T-helper 1 cell (primary cell): ENCODE measurements at places on chromosomes 12 and 14.

DNA sequence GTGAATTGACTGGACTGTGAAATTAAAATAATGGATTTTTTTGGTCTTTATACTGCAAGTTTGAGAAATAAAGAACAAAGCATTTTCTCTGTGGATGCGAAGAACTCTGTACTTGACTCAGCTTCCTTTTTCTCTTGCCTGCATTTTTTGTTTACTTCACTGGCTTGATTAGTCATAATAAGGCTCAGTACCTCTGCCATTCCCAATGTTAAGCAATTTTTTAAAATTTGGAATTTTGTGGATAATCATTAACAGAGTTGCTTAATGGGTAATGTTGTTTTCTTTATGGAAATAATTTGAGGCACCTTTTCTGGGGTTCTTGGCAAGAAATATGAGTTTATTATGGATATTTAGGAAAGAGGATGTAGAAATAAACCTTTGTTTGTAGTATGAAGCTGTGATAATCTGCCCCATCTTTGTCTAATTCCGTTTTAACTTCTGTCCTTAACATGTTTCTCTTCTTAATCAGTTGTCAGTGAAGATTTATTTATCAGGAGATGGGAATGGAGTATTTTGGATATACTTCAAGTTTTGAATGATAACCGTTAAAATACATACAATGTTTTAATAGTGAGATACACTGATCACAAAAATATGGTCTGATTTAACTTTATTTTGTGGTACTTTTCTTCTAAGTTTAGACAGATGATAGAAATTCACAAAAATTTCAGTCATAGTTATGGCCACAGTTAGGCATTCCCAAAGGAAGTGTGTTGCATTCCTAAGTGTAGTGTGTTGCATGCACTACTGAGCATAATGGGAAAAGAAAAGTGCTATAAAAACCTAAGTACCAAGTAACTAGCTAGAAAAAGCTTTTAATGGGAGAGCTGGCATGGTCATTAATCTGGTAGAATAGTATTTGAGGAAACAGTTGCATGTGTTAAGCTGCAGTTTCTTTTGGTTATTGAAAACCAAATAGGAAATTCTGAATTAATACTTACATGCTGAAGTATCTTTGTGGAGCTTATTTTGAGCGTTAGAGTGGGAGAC, 27.7 kb downstream of the WNK1 start:
- no peak for DNase-seq

DNA sequence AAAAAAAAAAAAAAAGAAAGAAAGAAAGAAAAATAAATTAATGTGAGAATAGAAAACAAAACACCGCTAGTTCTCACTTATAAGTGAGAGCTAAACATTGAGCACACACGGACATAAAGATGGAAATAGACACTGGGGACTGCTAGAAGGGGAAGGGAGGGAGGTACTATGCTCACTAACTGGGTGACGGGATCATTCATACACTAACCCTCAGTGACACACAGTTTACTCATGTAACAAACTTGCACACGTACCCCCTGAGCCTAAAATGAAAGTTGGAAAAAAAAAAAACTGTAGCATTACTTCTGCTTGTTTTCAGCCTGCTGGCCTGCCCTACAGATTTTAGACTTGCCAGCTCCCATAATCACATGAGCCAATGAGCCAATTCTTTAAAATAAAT, 10.5 kb upstream of the PRMT5 start:
- no peak for DNase-seq

GRCh38 chr12:2244013-2244861, 191.4 kb downstream of the CACNA1C start:
- no peak for DNase-seq

GRCh38 chr12:31006416-31007152, 67.1 kb upstream of the DDX11 start:
- DNase-seq = no peak

DNA sequence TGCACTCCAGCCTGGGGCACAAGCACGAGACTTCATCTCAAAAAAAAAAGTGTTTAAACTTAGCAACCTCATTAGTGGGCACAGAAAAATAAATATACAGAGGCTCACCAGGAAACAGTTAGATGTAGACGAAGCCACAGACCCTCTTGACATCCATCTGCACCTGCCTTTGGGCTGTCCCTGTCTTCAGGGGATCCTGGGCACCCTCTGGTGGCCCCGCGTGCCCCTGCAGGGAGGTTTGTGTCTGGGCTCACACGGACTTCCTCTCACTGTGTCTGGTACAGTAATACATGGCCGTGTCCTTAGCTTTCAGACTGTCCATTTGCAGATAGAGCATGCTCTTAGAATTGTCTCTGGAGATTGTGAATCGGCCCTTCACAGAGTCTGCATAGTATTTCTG, 916.5 kb downstream of the TMEM121 start:
- DNase-seq = peak; percentile 23

- DNase-seq = no peak
These were observed 655 bp upstream of the PLEKHG3 start for GRCh38 chr14:64703395-64704142.

DNA sequence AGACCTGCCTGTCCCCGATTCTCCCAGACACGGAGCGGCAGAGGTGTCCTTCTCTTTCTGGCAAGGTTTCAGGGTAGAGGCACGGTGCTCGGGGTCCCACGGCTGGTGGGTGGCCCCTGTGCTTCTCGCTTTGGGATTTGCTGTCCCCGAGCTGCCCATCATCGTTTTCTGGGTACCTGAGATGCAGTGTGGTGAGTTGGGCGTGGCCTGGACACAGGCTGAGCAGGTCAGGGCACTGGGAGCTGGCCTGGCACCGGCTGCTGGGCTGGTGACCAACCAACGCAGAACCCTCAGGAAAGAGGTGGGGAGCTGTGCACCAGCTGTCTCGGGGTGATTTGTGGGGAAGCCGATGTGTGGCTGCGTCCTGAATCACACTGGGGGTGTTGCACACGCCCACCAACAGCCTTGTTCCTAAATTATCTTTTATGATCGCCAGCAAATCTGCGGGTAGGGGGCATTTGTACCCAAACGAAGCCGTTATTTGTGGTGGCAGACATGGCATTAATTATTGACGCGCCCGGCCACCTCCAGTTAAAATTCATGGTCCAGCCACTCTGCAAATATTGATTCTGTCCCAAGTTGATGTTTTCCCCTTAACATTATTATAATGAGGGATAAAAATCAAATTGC, 61.0 kb downstream of the KIF26A start:
- no peak for DNase-seq

GRCh38 chr12:92489781-92490180, 213.0 kb upstream of the PLEKHG7 start:
- DNase-seq = no peak

DNA sequence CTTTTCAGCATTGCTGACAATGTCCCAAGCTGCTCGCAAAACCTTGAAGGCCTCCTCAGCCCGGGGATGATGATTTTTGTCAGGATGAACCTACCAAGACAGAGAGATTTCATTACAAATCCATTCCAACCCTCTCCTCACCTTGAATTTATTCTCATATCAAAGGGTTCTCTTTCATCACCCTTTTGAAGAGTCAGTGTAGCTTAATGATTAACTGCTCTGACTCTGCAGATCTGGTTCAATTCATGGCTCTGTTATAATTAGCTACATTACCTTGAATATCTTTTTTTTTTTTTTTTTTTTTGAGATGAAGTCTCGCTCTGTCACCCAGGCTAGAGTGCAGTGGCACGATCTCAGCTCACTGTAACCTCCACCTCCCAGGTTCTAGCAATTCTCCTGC, 5.6 kb downstream of the ORMDL2 start:
- DNase-seq = no peak

DNA sequence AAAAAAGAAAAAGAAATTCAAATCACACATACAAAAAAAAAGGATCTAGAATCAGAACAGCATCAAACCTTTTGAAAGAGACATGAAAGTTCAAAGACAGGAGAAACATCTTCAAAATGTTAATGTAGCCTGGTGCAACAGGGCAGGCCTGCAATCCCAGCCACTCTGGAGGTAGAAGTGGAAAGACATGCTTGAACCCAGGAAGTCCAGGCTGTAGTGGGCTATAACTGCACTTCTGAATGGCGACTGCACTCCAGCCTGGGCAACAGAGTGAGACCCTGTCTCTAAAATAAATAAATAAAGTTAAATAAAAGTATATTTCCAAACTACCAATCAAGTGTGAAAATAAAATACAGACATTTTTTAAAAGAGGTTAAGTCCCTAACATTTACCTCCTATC, 18.7 kb upstream of the AP4S1 start:
- no peak for DNase-seq

DNA sequence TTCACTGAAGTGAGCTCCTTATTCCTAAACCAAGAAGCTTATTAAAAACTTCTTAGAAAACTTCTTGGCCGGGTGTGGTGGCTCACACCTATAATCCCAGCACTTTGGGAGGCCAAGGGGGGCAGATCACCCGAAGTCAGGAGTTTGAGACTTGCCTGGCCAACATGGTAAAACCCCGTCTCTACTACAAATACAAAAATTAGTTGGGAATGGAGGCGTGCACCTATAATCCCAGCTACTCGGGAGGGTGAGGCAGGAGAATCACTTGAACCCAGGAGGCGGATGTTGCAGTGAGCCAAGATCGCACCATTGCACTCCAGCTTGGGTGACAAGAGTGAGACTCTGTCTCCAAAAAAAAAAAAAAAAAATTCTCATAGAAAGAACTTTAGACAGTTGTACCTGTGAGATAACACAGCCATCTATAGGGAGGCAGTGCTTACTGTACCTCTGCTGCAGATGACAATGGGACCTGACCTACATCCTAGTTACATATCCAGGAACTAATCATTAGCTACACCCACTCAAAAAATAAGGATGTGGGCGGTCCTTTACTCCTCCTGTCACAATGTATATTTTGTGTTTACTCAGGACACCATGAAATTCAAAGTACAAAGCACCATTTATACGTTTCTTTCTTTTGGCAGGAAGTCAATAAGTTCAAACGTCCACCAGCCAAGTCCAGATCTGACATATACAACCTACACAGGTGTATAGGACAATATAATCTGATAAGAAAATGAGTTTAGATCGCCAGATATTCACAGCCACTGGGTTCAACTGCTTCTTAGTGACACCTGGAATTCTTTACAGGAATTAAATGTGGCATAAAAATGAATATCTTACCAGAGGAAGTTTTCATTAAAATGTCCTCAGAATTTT, 14.9 kb downstream of the STXBP6 start:
- DNase-seq = no peak

DNA sequence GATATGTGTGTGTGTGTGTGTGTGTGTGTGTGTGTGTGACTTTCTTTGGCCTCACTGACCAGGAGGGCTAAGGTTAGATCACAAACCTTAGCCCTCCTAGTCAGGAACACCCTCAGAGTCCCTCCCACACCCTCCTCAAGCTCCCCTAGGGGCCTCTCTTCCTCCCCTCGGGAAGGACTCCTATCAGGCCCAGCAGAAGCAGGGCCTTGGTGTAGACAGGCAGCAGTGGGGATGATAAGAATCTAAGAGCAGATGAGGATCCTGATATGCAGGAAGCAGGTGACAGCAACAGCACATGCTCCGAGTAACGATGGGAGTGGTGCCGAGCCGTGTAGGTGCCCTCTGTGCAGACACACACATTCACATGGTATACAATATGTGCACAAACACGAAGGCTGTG, 20.7 kb downstream of the PLEK2 start:
- DNase-seq = no peak

- DNase-seq = no peak
These were observed 20.9 kb downstream of the RASSF3 start for GRCh38 chr12:64631197-64631596.

GRCh38 chr12:49866859-49867569, 24.1 kb upstream of the BCDIN3D start:
- DNase-seq = peak; percentile 57

- DNase-seq = no peak
These were observed 133.5 kb downstream of the BICD1 start for GRCh38 chr12:32240162-32240561.

DNA sequence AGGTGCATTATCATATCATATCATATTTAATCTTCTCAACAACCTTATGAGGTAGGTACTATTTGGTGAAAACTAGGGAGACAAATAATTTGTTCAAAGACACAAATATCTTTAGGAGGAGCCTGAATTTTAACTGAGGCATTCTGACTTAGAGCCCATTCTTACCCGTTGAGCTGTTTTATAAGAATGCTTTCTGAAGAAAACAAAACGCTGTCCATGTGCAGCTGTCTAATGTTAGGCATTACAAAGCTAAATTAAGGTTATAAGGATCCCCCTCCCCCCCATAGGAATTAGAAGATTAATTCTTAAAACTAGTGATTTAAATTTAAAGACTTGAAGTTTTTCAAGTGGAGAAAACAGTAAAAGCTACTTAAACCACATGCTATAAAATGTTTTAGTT, 6.4 kb downstream of the KTN1 start:
- DNase-seq = no peak

DNA sequence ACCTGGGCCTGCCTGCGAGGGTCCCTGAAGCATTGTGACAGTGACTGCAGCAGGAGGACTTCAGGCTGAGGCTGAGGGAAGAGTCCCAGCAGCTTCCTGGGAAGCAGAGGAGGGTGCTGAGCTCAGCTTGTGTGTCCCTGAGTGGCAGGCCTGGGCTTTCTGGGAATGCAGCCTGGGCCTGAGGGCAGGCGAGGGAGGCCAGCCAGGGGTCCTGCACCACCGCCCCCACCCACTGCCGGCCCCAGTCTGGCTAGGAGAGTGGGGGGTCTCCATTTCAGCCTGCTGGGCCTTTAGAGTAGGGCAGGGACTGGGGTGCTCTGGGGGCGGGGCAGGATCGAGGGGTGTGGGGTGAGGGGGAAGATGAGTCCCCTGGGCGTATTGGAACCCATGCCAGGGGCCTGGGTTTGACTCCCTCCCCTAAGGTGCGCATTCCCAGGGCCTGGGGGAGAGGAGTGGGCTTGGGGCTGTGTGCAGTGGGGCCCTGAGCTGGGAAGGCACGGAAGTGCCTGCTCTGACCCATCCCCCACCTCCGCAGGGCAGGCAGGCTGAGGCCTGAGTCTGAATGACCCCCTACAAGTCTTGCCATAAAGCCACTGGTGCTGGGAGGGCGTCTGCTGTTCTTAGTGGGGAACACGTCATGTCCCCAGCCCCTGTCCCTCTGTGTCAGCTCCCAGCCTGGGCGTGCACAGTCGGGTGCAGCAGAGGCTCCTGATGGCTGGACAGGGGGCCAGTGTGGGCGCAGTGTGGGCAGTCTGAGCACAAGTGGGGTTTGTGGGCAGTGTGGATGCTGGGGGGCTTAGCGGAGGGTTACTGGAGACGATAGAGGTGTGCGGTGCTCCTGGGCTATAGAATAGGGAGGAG, 46.4 kb downstream of the KRT80 start:
- no peak for DNase-seq

- DNase-seq = no peak
These were observed 19.5 kb upstream of the GAS2L3 start for GRCh38 chr12:100553936-100554335.

- DNase-seq = no peak
These were observed 65.4 kb downstream of the ACSM4 start for GRCh38 chr12:7369274-7369729.

DNA sequence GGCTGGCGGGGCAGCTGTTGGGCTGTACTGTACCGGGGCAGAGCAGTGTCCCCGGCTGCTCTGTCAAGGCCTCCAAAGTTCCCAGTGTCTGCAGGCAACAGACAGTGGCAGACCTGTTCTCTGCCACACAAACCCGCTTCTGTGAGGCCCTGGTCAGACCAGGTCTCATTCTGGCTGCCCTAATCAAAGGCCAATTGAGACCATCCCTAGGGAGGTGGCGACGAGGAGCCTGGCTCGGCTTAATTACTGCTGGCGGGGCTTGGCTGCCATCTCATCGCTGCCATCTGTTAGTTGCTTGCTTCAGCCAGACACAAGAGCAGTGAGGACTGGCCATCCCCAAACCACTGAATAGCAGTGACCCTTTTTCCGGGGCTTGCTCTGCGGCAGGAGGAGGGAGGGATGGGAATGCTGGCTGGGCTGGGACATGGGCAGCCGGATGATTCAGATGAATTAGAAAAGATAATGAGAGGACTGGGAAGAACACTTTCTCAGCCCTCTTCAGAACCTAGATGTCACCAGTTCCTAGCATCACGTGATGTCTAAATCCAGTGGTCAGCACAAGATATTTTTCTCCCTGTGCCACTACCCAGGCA, 24.5 kb downstream of the ERG28 start:
- DNase-seq = no peak
